Thoracic aorta (tissue), 2 donors: ENCODE measurements at places on chromosomes 4 and X. TPM values are rescaled to one million over a fixed set of nuclear protein-coding genes. Genes with fewer than 3 reads are reported as not detected.

UGT2A3 gene
- not detected for total RNA-seq

GYG2 gene
- 1.5 TPM for total RNA-seq

CSAG1 gene
- total RNA-seq, result not detected

MAGEB1 gene
- total RNA-seq, result not detected

BLOC1S4 gene
- 18.1 TPM for total RNA-seq

NSG1 gene
- total RNA-seq, result 0.56 TPM

CLDN22 gene
- total RNA-seq, result not detected

DCX gene
- not detected for total RNA-seq

MAGEE2 gene
- total RNA-seq, result not detected

GPR173 gene
- total RNA-seq, result 2.3 TPM

BRS3 gene
- total RNA-seq, result not detected

CXCL5 gene
- 0.49 TPM for total RNA-seq

SHROOM2 gene
- 2.0 TPM for total RNA-seq

CC2D2A gene
- total RNA-seq, result 59.8 TPM

CXorf58 gene
- not detected for total RNA-seq

ARX gene
- not detected for total RNA-seq
